ENCODE measurements at places on chromosomes 16 and 17.

DNA sequence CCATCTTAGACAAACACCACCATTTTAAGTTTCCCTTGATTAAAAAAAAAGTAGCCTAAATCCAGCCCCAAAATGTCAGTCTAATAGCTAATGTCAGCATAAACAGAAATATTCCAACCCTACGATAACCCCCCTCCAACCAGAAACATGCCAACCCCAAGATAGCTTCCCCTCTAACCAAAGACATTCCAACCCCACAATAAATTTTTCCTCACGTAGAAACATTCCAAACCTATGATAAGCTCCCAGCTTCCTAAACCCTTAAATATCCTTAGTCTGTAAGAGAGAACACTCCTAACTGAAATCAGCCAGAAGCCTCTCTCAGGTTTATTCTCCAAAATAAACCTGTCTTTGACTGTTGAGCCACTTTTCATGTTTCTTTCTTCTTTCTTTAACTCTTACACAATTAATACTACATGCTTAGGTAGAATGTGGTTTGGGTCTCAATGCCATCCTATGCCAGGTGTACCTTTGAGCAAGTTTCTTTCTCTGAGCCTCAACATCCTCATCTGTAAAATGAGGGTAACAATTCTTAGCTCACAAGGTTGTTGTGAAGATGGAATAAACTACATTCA, 10.5 kb upstream of the KRT38 start:
- DNase-seq, result no peak

- DNase-seq, result no peak
Observed at GRCh38 chr16:54936979-54937670, 6.5 kb downstream of the IRX5 start.

DNA sequence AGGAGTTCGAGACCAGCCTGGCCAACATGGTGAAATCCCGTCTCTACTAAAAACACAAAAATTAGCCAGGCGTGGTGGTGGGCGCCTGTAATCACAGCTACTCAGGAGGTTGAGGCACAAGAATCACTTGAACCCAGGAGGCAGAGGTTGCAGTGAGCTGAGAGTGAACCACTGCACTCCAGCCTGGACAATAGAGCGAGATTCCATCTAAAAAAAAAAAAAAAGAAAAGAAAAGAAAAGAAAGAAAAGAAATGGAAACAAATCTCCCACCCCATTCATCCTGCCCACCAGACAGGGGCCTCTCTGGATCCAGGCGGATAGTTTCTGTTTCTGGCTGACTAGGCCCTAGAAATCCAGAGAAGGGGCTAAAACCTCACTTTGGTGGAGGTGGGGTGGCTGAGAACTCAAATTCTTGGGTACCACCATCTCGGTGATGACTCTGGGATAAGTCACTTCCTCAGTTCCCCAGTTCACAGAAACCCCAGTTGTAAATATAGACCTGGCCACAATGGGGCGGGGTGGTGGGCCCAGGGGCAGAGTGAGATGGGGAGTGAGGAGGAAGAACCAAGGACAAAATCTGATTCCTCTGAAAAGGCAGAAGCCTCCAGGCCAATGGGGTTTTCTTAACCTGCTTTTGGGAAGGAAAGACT, 22.2 kb downstream of the SOCS1 start:
- no peak for DNase-seq

DNA sequence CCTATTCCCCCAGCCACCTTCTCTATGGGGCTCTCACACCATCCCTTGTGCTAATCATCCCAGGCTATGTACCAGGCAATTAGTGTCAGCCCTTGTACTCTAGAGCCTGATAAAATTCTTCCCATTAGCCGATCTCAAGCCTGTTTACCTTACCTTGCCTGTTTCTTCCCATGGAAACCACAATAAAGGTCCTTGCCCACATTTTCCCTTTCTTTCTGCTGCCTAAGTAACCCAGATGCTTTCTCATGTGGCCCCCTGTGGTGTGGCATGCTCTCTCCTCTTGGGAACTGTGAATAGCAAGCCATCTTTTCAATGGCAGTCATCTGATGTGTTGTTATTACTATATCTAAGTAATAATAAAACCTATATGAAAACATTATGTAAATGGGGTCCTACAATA, 265.8 kb upstream of the ELAC2 start:
- no peak for DNase-seq

GRCh38 chr17:39629494-39629880, 2.7 kb downstream of the PPP1R1B start:
- no peak for DNase-seq

GRCh38 chr16:15979801-15980200, 30.4 kb downstream of the ABCC1 start:
- DNase-seq, result no peak
